CD4-positive, CD25-positive, alpha-beta regulatory T cell (primary cell): ENCODE measurements at places on chromosomes 7 and 10. TPM values are rescaled to one million over a fixed set of nuclear protein-coding genes. Genes with fewer than 3 reads are reported as not detected.

Gene CALHM3
- total RNA-seq, result not detected

GRCh38 chr7:79790656-79791262 is 337.3 kb upstream of the MAGI2 start:
- no peak for DNase-seq
- no peaks in the 10 kb centered on the region for H3K36me3 ChIP-seq
- no peak overlapping the region for H3K4me3 ChIP-seq
- H3K4me1 ChIP-seq, result no peaks in the 10 kb centered on the region
- H3K27me3 ChIP-seq, result no peaks in the 10 kb centered on the region

- H3K4me1 ChIP-seq, result no peaks in the 10 kb centered on the region
- H3K4me3 ChIP-seq, result no peak overlapping the region
- no peaks in the 10 kb centered on the region for H3K27me3 ChIP-seq
- H3K36me3 ChIP-seq, result no peaks in the 10 kb centered on the region
- DNase-seq, result no peak
- H3K27ac ChIP-seq, result no peak overlapping the region
Measured at GRCh38 chr7:132387596-132387995, 188.7 kb downstream of the PLXNA4 start.

DNA sequence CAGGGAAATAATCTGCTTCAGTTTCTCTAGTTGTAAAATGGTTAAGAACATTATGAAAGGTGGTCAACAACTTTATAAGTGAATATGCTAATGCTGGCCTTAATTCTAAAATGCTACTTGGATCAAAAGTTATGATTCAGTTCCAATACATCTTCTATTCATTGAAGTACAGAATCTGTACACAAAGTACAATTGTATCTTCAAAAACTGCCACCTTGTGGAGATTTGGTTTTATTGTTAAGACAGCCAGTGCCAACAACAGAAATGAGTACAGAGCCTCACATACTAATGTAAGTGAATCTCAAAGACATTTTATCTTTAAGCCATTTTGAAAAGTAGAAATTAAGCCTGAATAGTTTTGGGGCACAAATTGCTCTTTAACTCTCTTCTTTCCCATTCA is 194.0 kb downstream of the CFTR start:
- no peaks in the 10 kb centered on the region for H3K36me3 ChIP-seq
- no peak for DNase-seq
- H3K4me1 ChIP-seq, result no peaks in the 10 kb centered on the region
- H3K27me3 ChIP-seq, result no peaks in the 10 kb centered on the region
- no peak overlapping the region for H3K4me3 ChIP-seq

DNA sequence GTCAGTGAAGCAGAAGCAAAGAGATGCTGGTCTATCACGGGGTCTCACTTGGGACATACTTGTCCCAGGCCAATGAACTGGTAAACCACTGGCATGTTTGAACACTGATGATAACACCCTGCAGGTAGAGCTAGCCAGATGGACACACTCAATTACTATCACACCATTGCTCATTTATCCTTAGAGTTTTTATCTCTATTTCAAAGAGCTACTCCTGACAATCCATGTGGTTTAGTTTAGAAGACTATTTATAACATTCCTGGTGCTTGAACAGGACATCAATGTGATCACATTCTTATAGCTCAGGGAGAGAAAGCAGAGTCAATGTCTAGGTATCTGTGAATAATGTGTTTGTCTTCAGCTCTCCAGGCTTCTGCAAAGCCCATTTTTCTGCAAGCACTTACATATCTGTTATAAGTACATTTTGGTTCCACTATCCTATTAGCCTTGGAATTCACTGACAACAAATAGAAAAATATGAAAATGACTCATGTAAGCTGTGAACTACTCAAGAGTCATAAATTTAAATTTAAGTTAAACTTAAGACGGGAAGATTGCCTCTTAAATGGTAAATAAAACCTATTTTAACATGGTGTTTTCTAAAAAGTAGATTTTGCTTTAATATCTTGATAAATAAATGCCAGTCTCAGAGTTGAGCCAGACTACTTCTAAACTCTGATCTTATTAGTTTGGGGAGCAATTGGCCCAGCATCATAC is 106.7 kb upstream of the MBL2 start:
- no peak overlapping the region for H3K4me3 ChIP-seq
- H3K4me1 ChIP-seq, result no peaks in the 10 kb centered on the region
- H3K27ac ChIP-seq, result no peak overlapping the region
- H3K27me3 ChIP-seq, result no peaks in the 10 kb centered on the region
- no peak for DNase-seq

Gene MYL10
- not detected for total RNA-seq

DNA sequence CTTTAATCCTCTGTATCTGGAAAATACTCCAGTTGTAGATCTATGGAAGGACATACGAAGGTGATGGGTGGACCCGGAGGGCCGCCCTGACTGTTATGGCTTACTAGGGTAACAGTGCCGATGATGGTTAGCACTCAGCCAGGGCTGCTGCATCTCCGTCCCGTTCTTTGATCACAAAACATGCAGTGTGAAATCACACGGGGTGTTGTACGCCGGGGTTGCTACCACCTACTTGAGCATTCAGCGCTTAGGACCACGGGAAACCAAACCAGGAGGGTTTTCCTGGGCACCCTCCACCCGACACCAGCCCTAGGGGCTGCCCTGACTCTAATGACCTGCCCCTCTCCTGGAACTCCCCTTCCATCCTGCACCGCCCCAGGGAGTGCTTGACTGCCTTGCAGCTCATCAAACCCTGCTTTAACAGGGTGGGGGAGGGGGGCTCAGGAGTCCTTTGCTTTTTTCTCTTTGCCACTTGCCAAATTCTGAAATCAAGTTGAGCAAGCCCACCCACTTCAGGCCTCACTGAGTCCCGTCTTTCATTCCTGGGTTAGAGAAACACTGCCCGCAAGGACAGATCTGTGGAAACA is 20.4 kb downstream of the ZNF775 start:
- H3K4me3 ChIP-seq, result no peak overlapping the region
- peaks cover 18% of the 10 kb centered on the region for H3K4me1 ChIP-seq
- no peak for DNase-seq
- H3K27me3 ChIP-seq, result no peaks in the 10 kb centered on the region

DNA sequence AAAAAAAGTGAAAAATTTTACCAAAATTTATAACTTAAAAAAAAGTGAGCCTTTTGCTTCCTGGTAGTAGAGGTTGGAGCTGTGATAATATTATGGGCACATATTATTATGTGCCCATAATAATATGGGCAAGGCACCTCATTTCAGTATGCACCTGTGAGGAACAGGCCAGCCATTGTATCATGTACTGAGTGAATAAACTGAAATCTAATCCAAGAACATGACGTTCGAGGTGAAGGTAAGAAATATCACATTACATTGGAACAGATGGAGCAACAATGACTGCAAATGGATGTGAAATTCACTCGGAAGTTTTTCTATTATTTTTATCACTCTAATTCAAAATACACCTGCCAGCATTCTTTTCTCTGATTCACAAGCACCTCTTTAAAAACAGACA is 216.0 kb downstream of the KLF6 start:
- H3K27ac ChIP-seq, result no peak overlapping the region
- H3K4me3 ChIP-seq, result no peak overlapping the region
- H3K4me1 ChIP-seq, result peaks cover 7% of the 10 kb centered on the region
- H3K27me3 ChIP-seq, result no peaks in the 10 kb centered on the region
- no peak for DNase-seq

- H3K27me3 ChIP-seq, result peaks cover 50% of the 10 kb centered on the region
- no peaks in the 10 kb centered on the region for H3K36me3 ChIP-seq
- H3K4me3 ChIP-seq, result no peak overlapping the region
- no peak for DNase-seq
- H3K4me1 ChIP-seq, result peaks cover 11% of the 10 kb centered on the region
Measured at GRCh38 chr10:101145750-101146391, 14.8 kb downstream of the TLX1 start.

DNA sequence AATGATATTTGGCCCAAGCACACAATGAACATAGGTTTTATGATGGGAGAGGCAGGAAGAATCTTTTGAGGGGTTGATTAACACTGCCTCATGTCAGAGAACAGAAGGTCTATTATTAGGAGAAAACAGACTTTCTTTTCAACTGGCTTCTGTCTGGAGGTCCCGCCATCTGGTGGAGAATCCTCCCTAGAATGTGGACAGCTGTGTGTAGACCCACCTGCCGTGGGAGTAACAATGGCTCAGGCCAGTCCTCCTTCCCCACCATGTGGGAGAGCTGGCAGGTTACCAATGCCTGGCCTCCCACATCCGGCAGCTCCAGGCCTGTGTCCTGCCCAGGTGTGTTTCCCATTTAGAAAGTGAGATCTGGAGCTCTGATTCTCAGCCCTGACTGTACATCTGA is 70.4 kb upstream of the AOAH start:
- no peak for DNase-seq
- H3K4me1 ChIP-seq, result peaks cover 7% of the 10 kb centered on the region
- no peak overlapping the region for H3K27ac ChIP-seq
- no peak overlapping the region for H3K4me3 ChIP-seq
- no peaks in the 10 kb centered on the region for H3K27me3 ChIP-seq

DNA sequence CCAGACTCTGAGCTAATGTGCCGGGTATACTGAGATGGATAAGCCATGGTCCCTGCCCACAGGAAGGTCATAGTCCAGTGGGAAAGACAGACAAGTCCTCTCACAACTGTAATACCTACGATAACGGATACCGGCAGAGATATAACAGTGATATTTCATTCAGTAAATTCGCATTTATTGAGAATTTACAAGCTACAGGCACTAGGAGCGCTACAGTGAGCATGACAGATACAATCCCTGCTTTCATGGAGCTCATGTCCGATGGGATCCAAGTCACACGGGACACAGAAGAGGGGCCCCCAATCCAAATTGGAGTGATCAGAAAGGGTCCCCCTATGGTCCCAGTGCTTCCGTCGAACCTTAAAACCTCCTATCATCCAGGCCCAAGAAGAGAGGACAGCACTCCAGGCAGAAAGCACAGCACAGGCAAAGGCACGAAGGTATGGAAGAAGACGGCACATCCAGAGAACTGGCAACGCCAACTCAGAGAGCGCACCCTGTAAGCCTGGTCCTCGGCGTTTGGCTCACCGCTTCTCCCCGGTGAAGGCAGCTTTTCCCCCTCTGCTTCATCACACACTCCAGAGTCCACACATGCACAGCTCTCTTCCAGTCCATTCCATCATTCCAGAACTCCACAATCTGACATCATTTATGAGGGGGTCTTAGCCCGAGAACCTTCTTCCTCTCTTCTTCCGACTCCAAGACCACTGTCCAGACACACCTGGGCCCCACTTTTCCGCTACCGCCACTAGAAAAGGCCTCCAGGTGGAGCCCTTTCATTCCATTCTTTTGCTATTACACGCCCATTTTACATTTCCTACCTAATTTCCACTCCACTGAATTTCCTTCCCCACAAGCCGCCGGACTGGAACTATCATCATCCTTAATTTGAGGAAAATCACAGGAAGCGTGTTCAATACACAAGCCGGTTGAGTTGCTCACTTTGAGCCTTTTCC is 47.8 kb upstream of the NKX2-3 start:
- H3K4me1 ChIP-seq, result no peaks in the 10 kb centered on the region
- no peak for DNase-seq
- no peak overlapping the region for H3K27ac ChIP-seq
- peaks cover 7% of the 10 kb centered on the region for H3K27me3 ChIP-seq
- H3K4me3 ChIP-seq, result no peak overlapping the region
- H3K36me3 ChIP-seq, result no peaks in the 10 kb centered on the region

Gene PTN
- not detected for total RNA-seq

Gene FAM25C
- not detected for total RNA-seq

GRCh38 chr10:123133541-123134342 is 2.0 kb upstream of the HMX3 start:
- peaks cover 48% of the 10 kb centered on the region for H3K27me3 ChIP-seq
- no peak overlapping the region for H3K4me3 ChIP-seq
- peaks cover 54% of the 10 kb centered on the region for H3K4me1 ChIP-seq
- H3K36me3 ChIP-seq, result no peaks in the 10 kb centered on the region
- no peak overlapping the region for H3K27ac ChIP-seq
- no peak for DNase-seq

DNA sequence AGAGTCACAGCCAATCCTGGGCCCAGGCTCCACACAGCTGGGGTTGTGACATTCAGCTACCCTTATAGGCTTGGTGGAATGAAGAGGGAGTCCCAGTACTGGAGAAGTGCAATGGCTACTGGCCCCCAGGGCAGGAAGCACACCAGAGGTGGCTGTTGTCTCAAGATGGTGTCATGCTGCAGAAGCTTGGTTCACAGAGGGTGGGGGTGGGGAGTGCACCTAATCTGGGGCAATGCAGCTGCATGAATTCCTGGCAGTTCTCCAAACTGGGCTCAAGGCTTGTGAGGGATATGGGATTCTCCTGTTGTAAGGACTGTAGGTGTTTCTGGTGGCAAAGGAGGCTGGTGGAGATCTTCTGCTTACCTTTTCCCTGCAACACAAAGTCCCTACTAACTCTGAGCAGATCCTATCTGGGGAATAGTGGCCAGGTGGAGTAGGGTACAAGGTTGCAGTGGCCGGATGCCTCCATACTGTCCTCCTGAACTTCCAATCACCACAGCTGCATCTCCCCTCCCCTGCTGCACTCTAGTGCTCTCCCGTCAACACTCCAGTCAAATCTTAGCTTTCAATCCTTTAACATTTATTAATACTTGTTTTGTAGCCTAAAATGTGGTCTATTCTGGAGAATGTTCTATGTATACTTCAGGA is 27.4 kb upstream of the PLA2G12B start:
- H3K27ac ChIP-seq, result no peak overlapping the region

DNA sequence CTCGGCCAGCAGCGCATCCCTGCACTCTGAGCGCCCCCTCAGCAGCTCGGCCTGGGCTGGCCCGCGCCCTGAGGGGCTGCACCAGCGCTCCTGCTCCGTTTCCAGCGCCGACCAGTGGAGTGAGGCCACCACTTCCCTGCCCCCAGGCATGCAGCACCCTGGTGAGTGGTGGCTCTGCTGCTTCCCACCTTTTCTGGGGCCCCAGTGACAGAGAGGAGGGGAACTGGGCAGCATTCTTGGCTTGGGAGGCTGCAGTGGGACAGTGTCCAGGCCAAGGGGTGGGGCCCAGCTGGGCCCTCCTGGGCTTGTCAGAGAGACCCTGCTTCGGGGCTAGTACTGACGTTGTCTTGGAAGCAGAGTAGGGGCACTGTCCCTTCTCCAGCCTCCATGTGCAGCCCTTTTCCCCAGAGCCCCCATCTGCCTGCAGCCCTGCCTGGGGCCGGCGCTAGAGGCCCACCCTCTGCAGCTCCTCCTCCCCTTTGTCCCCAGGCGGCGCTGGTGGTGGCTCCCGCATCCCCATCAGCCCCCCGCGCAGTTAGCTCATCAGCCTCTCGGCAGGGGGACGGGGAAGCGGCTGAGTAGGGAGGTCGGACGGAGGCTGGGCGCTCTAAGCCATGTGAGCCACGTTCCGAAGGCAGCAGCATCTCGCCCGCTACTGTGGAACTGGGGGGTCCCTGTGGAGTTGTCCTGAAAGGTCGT is 29.2 kb downstream of the GBX1 start:
- no peak overlapping the region for H3K27ac ChIP-seq
- no peak overlapping the region for H3K4me3 ChIP-seq
- H3K36me3 ChIP-seq, result no peaks in the 10 kb centered on the region
- no peaks in the 10 kb centered on the region for H3K4me1 ChIP-seq

GRCh38 chr7:520503-521161 is 986 bp upstream of the PDGFA start:
- no peak overlapping the region for H3K4me3 ChIP-seq
- DNase-seq, result no peak
- H3K27me3 ChIP-seq, result no peaks in the 10 kb centered on the region
- H3K36me3 ChIP-seq, result no peaks in the 10 kb centered on the region
- no peak overlapping the region for H3K27ac ChIP-seq

Gene OPN1SW
- not detected for total RNA-seq

Gene SAP25
- 47.4 TPM for total RNA-seq

- no peak overlapping the region for H3K4me3 ChIP-seq
- H3K27ac ChIP-seq, result no peak overlapping the region
- H3K36me3 ChIP-seq, result no peaks in the 10 kb centered on the region
- DNase-seq, result no peak
- H3K27me3 ChIP-seq, result no peaks in the 10 kb centered on the region
- no peaks in the 10 kb centered on the region for H3K4me1 ChIP-seq
Measured at GRCh38 chr7:132956556-132956955, 125.3 kb downstream of the CHCHD3 start.
